Omental fat pad (tissue), 4 donors: ENCODE measurements at places on chromosomes 7 and 10.

GRCh38 chr10:46000538-46000937, 28.2 kb downstream of the TIMM23 start:
- DNase-seq = no peak

DNA sequence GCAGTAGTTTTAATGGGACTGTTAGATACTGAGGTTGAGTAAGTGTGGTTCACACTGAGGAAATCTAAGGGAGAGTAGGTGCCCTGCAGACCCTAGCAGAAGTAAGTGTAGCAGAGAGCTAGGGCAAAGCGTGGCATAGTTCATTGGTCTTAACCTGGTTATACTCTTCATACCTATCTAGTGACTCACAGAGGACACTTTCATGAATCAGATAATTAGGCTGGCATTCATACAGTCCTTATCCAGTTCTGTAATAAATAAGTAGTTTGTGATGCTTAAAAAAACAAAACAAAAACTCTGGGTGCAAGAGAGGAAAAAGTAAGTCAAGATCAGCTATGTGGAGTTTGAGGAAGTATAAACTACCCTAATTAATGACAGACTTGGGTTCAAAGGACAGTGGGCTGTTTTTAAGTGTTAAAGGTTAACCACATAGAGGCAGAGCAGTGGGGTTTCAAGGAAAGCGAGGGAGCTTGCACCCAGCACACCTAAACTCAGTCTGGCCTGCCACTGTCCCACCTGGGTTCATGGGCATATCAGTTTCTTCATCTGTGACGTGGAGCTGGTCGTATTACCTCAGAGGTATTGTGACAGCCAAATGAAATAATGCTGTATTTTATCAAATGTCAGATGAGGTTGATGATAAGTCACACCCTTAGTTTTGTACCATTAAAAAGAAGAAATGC, 27.1 kb downstream of the LMTK2 start:
- no peak for DNase-seq

GRCh38 chr10:683448-684071, 5.9 kb downstream of the DIP2C start:
- no peak for DNase-seq

DNA sequence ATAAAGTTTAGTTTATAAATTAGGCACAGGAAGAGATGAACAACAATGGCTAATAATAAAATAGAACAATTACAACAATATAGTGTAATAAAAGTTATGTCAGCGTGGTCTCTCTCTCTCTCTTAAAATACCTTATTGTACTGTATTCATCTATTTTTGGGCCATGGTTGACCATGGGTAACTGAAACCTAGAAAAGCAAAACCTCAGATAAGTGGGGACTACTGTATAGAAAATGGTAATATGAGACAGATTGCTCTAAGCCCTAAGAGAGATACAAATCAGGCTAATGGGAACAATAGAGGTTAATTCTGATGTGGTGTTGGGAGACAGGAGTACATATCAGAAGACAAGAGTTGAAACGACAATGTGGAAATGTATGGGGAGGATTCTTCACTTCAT, 86.2 kb downstream of the ZNF365 start:
- no peak for DNase-seq

GRCh38 chr7:27173511-27173955, 587 bp downstream of the HOXA10 start:
- peak; percentile 21 for DNase-seq

DNA sequence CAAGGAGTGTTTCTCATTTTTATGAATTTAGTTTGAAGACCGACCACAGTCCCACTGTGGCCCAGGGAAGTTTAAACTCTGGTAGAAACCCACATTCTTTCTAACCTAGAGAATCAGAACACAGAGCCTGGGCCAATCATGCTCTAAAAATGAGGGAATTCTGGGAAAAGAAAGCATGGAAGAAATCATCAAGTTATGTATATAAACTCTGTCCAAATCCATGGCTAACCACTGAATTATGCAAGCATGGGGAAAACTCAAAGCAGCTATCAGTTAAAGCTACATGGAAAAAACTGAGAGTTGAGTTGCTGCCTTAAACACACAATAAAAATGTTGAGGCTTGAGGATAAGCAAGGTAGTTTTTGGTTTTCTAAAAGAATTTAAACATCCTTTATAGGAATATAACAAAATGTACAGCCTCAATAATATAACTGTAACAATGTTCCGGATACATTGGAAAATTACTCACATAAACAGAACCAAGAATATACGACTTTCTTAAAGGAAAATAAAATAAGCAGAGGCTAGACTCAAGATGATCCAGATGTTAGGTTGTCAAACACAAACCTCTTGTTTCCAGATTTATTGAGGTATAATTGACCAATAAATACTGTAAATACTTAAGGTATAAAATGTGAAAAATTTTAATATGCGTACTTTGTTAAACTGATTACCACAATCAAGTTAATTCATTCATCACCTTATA, 311.2 kb upstream of the GNAI1 start:
- no peak for DNase-seq

GRCh38 chr7:134478707-134479106, 19.8 kb upstream of the AKR1B1 start:
- no peak for DNase-seq

GRCh38 chr10:74813381-74814259, 12.8 kb upstream of the KAT6B start:
- DNase-seq = no peak

- DNase-seq = no peak
These were observed 105.5 kb downstream of the NEUROD6 start for GRCh38 chr7:31234836-31235605.

- DNase-seq = no peak
These were observed 112.8 kb downstream of the CYTH3 start for GRCh38 chr7:6159524-6160031.

GRCh38 chr10:125707541-125708468, 11.7 kb upstream of the EDRF1 start:
- no peak for DNase-seq

DNA sequence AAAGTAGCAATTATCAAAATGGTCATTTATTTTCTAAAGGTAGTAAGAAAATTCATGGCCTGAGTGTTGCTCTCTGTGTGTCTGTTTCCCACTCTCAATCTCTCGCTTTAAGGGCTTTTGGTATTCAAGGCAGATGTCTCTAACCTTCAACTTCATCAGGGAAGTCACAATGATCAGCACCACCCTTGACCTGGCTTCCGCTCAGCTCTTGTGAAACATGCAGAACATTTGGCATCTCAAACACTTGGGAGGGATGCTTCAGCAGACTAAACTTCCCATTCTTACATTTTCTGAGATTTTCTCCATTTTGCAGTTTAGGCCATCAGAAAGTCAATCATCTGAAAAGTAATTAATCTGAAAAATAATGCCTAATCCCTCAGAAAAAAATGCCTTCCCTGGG, 129.8 kb downstream of the AOAH start:
- no peak for DNase-seq

DNA sequence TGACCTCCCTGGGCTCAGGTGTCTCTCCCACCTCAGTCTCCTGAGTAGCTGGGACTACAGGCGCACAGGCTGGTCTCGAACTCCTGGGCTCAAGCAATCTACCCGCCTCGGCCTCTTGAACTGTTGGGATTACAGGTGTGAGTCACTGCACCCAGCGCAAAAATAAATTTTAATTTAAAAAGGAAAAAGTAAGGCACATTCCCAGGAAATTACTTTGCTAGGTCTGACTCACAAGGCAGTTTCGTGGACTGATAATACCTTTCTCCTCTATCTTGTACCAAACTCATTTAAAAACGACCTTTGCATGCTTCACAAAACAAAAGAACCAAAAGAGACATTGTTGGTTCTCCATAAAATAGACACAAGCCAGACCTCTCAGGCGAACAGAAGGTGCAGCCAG, 29.7 kb downstream of the PARP12 start:
- DNase-seq = no peak

DNA sequence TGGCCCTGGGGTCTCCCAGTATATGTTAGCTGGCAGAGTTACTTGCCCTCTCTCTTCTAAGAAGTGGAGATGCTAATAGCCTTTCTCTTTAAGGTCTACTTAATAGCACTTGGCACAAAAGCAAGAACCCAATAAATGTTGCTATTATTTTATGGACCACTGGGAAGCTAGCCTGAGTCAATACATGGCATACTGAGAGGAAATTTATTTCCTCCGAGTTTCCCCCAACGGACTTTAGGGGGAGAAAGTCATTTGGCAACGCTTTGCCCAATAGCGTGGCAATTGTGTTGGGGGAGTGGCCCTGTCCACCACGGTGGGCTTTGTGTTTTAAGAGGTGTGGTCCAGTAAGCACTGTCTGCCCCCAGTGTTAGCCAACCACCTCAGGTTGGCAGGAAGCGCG, 87.4 kb upstream of the SMNDC1 start:
- DNase-seq = no peak

GRCh38 chr10:26499426-26499825, 61.3 kb downstream of the APBB1IP start:
- DNase-seq = no peak

- DNase-seq = no peak
These were observed 401.1 kb upstream of the NFE2L3 start for GRCh38 chr7:25750744-25751508.

GRCh38 chr10:93071674-93072224, 1.9 kb upstream of the CYP26A1 start:
- DNase-seq = no peak

DNA sequence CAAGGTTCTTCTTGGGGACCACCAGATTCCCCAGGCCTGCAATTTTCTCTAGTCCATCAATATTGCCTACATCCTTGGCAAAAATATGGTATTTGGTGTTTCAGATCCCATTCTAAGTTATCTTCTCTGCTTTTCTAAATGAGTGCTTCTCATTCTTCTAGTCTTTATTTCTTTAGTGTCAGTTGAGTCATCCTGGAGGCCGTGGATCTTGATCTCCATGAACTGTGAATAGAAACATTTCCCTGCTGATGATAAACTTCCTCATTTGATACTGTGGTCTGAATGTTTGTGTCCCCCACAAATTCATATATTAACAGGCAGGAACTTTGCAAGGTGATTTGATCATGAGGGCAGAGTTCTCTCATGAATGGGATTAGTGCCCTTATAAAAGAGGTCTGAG, 779.3 kb downstream of the INHBA start:
- no peak for DNase-seq

DNA sequence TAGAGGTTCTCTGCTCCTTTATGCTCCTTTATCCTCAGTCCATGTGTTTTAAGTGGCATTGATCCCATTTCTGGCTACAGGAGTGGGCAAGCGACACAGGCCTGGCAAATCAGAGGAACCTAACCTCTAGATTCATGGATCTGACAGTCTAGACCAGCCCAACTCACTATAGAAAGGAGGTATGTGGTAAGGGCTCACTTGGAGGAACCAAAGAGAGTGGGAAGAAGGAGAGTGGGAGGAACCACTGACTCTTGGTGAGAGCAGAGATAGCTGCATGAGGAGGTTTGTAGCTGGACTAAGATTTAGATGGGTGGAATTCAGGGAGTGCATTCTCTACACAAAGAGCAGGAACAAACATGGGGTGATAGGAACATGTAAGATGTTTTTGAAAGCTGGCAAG, 11.6 kb upstream of the FRAT1 start:
- DNase-seq = no peak

DNA sequence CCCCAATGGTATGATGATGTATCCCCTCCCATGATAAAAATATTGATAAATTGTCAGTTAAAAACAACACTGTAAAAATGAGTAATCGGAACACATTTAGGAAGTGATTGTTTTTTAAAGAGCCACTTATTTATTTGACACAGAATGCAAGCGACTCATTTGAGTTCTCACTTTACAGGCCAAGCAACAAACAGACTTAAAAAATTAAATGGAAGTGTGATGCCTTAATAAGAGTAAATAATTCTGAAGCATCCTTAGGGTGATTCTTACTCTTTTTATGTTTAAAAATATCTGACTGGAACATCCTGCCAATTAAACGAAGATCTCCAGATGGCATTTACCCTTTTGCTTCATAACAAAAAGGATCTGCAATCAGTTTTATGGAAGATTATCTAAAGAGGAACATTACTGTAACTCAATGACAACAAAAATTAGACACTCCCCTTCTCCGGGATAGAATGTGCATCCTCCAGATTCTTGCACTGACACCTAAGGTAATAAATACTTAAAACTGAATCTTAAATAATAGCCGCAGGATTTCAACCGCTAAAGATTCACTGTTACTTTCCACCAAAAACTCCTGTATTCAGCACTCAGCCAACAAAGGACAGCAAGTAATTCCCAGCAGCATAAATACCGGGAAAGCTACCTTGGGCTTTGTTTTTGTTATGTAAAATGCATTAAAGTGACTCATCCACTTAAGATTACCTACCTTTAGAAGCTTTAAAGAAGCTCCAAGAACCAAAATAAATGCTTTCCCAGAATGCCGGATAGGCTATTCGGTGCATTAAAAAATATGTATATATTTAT, 1.7 kb downstream of the CACNA2D1 start:
- no peak for DNase-seq

DNA sequence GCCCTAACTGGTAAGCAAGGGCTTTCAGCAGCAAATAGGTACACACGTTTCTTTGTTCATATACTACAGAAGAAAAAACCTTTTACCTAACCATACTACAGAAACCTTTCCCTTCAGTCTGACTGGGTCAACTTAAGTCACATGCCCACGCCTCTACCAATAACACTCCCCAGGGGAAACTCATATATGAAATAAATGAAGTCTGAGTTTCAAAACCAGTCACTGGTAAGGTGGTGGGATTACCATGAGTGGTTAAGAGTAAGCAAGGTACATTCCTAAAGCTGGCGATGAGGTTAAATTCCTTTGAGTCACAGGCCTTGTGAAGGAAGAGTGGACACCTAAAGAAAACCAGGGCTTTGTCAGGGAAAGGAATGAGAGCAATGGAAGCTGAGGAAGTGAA, 21.4 kb upstream of the KIF20B start:
- no peak for DNase-seq

- no peak for DNase-seq
These were observed 8.3 kb downstream of the NOD1 start for GRCh38 chr7:30470163-30470770.

DNA sequence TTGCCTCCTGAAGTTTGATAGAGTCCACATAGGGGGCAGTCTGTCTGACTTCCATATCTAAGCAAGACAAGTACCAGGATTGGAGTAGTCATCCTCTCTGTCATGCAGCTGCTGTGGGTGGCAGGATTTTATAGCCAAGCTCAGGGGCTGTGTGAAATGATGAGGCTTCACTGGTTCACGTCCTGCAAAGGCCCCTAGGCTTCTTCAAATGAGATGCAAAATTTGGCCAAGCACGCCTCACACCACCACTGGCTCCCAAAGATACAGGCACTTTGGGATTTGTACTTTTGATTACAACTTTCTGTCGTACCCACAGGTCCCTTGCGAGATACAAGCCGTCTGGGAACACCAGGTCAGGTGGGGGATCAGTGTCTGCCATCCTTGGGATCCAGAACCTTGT, 67.1 kb downstream of the WDFY4 start:
- DNase-seq = no peak

GRCh38 chr7:113810080-113810744, 108.6 kb downstream of the PPP1R3A start:
- no peak for DNase-seq

GRCh38 chr7:45978731-45979211, 57.7 kb upstream of the IGFBP3 start:
- no peak for DNase-seq

DNA sequence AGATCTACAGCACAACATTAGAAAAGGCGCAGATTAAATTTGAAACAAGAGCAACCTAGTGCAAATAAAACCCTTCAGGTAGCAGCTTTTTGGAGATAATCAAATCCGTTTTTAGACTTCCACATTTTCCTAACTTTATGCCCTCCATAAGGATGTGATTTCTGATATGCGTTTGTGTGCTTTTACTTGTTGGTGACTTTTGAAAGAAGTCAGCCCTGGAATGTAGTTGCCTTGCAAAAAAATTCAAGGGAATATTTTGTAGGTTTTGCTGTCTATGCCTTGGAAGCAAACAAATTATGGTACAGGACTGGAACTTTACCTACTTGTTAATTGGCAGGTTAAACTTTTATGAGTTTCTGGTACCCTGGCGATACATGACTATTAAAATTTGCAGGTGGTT, 86.7 kb upstream of the HDAC9 start:
- no peak for DNase-seq
